ENCODE measurements at places on chromosomes 6 and 20.

DNA sequence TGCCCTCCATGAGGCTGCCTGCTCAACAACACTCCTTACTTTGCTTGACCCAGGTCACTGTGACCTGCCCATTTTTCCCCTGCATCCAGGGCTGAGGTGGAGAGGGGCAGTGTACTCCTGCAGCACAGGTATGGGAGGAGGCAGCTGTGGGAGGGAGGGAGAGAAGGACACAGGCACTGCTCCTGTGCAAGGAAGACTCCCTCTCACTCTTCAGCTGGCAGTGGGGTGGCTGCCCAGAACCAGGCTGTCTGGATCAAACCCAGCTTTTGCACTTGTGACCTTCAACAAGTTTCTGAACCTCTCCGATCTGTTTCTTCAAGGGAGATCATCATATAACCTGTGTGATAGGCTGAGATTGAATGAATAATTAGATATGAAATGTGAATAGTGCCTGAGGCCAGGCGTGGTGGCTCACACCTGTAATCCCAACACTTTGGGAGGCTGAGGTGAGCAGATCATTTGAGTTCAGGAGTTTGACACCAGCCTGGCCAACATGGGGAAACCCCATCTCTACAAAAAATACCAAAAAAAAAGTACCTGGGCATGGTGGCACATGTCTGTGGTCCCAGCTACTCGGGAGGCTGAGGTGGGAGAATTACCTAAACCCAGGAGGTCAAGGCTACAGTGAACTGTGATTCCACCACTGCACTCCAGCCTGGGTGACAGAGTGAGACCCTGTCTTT, 14.1 kb downstream of the TGIF2 start:
- no peak for DNase-seq

- peak; percentile 13 for DNase-seq
Observed at GRCh38 chr6:132708771-132709170, 5.1 kb downstream of the VNN1 start.

DNA sequence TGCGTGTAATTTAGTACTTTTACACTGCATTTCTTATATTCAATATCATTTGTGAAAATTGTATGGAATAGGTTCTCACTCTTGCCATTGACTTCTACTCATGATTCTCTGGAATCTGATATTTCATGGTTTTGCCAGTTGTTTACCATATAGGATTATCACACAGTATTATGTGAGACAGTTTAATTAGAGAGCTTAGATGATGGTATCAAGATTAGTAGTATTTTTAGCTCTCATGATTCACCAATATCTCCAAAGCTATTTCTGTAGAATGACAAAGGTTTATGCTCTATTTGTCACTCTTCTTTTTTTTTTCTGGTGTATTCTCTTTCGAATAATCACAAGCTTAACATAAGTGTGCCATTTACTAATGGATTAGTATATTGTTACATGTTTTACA, 45.9 kb downstream of the EPHA7 start:
- no peak for DNase-seq

DNA sequence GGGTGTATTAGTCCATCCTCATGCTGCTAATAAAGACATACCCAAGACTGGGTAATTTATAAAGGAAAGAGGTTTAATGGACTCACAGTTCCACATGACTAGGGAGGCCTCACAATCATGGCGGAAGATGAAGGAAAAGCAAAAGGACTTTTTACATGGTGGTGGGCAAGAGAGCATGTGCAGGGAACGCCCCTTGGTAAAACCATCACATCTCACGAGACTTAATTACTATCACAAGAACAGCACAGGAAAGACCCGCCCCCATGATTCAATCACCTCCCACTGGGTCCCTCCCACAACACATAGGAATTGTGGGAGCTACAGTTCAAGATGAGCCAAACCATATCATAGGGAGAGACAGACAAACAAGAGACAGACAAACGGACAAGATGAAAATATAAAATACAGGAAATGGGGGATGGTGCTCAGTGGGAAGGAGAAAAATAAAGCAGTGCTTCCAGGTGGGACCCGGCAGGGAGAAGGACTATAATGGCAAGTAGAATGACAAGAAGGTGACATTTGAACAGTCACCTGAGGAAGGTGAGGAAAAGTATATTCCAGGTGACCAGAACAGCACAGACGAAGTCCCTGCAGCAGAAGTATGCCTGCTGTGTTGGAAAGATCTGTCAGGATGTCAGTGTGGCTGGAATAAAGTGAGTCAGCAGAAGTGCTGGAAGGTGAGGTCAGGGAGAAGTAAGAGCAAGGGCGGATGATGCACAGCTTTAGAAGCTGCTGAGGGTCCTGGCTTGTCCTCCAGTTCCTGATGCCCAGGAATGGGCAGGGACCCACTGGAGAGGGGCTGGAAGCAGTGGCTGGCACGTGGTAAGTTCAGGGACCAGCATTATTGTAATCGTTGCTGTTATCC, 61.1 kb downstream of the SLC2A10 start:
- DNase-seq: peak; percentile 10

GRCh38 chr6:951399-952181, 258.7 kb upstream of the EXOC2 start:
- no peak for DNase-seq

- DNase-seq: peak; percentile 83
Observed at GRCh38 chr6:131733376-131734016, 22.7 kb upstream of the CTAGE9 start.

- no peak for DNase-seq
Observed at GRCh38 chr6:17039266-17039665, 62.6 kb upstream of the STMND1 start.

DNA sequence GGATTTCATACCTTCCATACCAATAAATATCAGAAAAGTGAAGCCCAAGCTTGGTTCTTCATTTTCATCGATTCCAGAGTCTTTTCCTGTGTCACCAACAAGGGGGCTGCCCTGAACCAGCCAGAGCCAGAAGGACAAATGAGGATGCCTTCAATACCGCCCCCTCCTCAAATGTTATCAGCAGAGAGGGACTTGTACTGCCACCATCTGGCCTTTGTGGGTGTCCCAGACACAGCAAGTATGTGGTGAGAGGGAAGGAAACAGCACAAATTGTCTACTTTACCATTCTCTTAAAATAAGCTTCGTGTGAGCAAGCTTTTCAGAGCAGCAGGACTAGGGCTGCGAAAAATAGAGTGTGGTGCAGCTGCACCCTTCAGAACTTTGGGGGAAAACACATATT, 165.3 kb downstream of the SOBP start:
- no peak for DNase-seq

DNA sequence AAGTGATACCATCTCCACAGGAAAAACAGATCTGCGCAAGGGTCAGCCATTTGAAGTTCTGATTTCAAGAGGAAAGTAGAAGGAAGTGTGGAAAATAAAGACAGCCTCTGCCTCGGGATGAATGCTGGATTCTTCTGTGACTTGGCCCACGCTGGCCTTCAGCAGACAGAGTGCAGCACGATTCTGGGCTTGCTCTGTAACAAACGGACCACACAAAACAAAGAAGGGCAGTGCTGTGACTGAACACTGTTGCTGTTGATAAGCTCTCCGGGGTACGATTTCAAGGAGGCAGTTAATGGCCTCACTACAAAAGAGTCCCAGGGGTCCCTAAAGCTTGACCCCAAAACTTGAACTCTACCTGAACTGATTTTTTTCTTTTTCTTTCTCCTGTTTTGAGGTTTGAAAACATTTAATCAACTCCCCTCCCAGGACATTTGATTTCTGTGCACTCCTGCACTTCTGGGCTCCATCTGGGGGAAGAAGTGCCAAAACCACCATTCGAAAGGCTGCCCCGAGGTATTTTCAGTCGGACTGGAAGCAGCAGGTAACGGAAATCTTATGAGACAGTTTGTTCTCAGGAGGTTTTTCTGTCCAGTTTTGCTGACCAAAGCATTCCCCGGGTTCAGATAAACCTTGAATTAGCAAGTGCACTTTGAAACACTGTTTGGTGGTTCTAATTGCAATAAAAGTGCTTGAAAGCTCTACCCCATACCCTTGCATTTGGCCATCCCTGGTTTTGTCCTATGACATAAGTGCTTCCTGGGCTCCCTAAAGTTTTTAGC, 189.6 kb downstream of the MYLK4 start:
- DNase-seq: no peak

GRCh38 chr6:56065408-56065807, 182.0 kb downstream of the COL21A1 start:
- DNase-seq: no peak

All from EL (cell line).